NCI-H526 treated with DMSO at 0.1 percent for 48 hours (cell line): ENCODE measurements at places on chromosomes 11 and 22.

- no peak for DNase-seq
Observed at GRCh38 chr11:36372101-36372771, 76.1 kb downstream of the PRR5L start.

- no peak for DNase-seq
Observed at GRCh38 chr11:3665336-3666022, 5.7 kb downstream of the CHRNA10 start.

DNA sequence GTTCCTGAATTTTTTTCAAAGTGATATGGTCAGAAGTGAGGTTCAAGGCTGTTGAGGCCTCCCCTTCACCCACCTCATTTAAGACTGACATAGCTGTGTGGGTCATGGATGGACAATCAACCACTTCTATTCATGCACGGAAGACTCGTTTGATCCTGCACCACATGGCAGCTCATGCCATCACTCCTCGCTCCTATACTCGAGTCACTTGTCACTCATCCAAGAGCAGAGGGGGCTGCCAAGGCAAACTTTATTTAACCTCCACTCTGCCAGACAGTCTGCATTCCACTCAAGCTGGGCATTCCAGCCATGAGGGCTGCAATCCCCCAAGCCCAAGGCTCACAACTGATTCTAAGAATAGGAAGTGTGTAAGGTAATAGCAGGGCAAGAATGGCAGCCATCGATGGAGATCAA, 34.1 kb downstream of the SNX19 start:
- no peak for DNase-seq

DNA sequence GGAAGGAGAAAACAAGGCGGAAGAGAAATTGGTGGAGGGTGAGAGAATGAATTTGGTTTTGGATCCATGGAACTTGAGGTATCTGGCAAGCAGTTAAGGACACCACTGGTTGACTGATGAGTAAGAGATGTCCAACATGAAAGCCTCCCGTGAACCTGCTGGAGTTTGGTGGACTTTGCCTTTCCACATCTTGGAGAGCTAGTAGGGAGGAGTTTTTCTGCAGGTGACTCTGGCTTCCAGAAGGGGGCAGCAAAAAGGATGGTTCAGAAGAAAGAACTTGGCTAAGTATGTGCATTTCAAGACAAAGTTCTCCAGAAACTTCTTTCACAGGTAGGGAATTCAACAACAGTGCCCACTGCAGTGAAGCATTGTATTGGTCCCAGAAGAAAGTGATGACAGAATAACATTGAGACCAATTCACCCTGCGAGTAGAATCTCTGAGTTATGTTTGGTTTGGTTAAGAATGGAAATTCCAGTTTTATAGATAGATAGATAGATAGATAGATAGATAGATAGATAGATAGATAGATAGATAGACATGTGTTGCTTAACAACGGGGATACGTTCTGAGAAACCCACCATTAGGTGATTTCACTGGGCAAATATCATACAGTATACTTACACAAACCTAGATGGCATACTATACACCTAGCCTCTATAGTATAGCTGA, 28.5 kb downstream of the DCDC1 start:
- no peak for DNase-seq

GRCh38 chr11:54558407-54558806, 45.4 kb downstream of the OR4C46 start:
- no peak for DNase-seq

- DNase-seq: no peak
Observed at GRCh38 chr11:77199137-77199745, 71.2 kb downstream of the MYO7A start.

GRCh38 chr11:109658190-109658589, 236.2 kb downstream of the C11orf87 start:
- DNase-seq: no peak

DNA sequence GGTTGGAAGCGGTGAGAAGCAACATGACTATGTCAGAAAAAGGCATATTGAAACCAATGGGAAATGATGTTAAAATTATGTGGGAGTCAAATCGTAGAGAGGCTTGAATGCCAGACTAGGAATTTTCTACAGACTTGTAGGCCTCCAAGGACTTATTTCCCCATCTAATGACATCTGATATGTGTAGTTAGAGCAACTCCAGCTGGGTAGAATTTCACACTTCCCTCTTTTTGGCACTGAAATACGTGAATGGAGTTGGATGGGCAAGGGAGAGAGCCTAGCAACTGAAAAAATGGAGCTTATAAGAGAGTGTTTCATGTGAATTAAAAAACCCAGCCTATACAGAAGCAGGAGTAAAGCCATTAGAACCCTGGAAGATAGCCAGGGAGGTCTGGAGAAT, 304.2 kb downstream of the INSC start:
- no peak for DNase-seq

- no peak for DNase-seq
Observed at GRCh38 chr22:33707581-33707980, 212.7 kb downstream of the LARGE1 start.

GRCh38 chr22:46121523-46122287, 28.6 kb upstream of the PPARA start:
- DNase-seq: no peak

DNA sequence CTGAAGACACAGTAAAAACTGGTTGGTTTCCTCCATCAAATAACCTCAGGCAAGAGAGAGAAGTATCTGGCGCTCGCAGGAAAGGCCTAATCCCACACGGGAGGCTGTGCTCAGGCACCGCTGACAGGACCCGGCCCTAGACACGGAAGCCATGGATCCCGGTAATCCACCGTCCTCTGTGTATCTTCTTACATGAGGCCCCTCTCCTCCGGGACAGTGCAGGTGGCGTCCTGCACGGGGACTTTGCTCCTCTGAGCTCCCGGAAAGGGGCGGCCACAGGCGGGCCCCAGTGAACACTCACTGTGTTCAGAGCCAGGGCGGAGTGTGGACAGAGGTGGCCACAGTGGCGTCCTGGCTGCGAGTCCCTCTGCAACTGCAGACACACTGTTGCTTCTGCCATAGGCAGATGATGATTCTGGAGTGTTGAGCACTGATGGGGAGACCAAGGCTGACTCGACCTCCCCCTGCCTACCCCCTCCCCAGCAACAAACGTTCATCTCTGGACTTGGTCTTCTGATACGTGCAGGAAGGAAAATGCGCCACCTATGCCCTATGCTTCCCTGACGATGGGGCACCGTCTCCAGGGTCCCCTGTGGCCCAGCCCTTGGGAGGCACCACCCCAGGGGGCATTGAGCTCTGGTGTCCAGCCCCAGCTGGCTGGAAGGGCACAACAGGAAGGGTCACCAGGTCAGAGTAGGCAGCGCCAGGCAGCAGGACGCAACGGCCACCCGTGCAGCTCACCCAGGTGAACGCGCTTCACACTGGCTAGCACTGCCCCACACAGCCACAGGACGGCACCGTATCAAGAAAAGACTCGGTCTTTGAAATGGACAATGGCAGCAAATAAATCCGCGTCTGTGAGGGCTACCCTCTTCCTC, 95.7 kb downstream of the TRMU start:
- no peak for DNase-seq

GRCh38 chr22:45516163-45516562, 13.5 kb downstream of the FBLN1 start:
- DNase-seq: no peak

- no peak for DNase-seq
Observed at GRCh38 chr11:89660234-89660633, 49.9 kb upstream of the TRIM77 start.

GRCh38 chr22:44057401-44057987, 33.4 kb downstream of the PARVB start:
- DNase-seq: no peak

DNA sequence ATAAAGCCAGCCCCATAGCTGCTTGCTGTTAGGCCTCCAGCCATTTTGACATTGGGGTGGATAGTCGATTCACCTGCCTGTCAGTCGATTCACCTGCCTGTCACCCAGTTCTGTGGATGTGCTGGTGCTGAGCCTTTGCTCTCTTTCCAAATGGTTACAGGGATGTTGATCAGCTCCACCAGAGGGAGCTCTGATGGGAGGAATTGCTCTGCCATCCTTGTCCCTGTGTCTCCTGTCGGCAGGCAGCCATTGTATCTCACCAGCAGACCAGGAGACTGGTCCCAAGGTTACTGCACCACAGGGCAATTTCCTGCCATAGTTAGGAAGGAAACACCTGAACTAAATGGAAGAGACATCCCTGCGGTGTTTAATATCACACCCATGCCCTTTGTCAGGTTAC, 6.1 kb downstream of the MPEG1 start:
- DNase-seq: peak; percentile 37

GRCh38 chr11:128764424-128765095, 70.7 kb downstream of the FLI1 start:
- no peak for DNase-seq

DNA sequence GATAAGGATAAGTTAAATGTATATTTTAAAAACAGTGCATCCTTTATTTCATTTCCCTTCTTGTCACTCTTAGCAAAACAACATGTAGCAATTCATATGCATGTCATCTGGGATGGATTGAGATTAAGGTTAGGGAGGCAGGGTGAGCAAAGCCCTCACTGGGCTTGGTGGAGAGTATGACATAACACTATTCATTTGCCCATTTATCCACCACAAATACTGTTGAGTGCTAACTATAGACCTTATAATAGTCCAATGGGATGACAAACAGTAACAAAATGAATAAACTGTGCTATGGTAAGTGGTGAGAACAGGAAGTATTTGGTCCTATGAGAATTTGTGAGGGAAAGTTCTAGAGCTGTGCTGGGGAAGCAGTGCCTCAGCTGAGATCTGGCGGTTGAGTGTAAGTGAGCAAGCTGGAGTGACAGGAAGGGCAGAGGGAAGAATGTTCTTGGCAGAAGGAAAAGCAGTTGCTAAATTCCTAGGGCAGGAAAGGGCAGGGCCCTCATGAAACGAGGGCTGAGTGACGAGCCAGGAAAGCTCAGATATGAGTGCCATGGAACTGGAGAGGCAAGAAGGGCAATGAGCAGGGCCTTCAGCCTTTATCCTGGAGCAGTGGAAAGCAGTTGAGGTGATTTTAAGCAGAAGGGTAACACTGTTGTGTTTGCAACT, 6.7 kb downstream of the HSD17B12 start:
- DNase-seq: no peak

- DNase-seq: no peak
Observed at GRCh38 chr11:118691926-118692830, 12.7 kb upstream of the TREH start.

- no peak for DNase-seq
Observed at GRCh38 chr11:27656320-27656719, 43.9 kb downstream of the BDNF start.

DNA sequence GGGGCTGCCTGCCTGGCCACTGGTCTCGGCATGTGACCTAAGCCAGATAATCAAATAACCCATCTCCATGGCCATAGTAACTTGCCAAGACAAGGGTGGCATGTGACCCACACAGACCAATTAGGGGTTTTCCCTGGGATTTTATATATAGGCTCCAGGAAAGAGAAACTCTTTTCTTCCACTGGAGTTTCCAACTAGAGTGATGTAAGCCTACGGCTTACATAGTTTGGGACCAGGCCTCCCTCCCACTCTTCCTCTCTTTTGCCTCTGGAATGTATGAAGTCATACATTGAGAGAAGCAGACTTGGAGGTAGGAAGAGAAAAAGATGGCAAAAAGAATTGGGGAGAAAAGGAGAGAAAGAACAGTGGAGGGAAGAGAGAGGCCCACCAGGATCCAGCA, 84.6 kb upstream of the LDLRAD3 start:
- no peak for DNase-seq

DNA sequence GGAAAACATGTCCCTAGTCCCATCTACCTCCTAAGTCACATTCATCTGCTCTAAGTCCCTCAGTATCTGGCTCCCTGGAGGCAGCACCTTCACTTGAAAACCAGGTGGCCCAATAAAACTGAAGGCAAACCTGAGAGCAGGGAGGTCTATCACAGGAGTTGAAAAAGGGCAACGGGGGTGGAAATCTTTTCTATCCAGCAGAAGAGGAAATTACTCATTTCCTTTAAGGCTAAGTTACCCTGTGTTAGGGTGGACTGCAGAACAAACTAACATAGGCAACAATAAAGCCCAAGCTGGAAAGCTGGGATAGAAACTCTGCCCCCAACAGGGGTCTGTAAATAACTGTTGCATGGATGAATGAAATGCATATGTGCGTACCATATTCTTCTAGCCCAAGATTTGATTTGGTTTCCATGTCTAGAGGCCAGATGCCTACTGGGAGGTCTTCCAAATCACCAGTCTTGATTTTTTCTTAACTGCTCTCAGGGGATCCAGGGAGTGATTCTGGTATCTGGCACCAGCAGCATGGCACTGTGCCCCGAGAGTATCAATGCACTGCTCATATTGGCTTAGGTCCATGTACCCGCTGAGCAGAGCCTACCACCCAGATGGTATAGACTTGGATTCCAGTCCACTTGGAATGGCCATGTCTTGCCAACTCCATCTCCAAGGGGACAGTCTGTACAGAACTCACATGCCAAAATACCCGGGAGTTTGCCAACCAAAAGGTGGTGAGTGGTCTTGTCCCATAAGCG, 350.0 kb upstream of the NCAM1 start:
- no peak for DNase-seq

DNA sequence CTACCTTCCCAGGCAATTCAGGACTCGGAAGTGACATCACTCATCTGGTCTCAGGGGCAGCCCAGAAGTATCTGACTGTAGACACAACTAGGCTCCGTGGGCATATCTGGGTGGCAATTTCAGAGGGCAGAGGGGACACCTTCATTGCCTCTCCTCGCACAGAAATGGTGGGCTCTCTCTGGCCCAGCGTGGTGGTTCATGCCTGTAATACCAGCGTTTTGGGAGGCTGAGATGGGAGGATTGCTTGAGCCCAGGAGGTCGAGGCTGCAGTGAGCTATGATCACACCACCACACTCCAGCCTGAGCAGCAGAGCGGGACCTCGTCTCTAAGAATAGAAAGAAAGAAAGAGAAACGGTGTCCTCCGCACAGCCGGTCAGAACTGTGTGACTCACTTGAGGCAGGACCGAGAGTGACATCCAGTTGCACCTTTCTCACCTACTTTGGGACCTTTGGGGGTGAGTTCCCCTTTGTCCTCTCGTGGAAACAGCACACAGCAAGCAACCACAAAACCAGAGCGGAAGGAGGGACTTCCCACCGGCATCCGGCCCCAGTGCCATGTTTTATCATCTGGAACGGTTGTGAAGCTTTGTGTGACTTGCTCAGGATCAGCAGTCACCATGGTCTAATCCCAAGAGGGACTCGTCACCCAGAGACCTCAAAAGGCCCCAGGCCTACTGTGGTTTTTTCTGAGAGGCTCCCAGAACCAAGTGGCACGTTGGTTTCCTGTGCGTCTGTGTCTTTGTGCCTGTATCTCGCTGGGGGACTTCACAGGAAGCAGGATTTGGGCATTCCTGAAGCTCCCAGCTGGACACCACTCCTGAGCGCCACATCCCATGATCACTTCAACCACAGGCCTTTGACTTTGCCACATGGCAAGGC, 38.4 kb upstream of the EMID1 start:
- DNase-seq: no peak

GRCh38 chr11:78417175-78417887, at the start of gene GAB2:
GAB2 (minus strand) TSS chr11:78417820; CDS start chr11:78417720, 100 bp downstream.
- peak; percentile 72 for DNase-seq

- DNase-seq: peak; percentile 85
Observed at GRCh38 chr11:61756452-61757212, 4.2 kb downstream of the MYRF start.
